Calu3 (cell line): ENCODE measurements at places on chromosomes 7 and 10. TPM values are rescaled to one million over a fixed set of nuclear protein-coding genes. Genes with fewer than 3 reads are reported as not detected.

DNA sequence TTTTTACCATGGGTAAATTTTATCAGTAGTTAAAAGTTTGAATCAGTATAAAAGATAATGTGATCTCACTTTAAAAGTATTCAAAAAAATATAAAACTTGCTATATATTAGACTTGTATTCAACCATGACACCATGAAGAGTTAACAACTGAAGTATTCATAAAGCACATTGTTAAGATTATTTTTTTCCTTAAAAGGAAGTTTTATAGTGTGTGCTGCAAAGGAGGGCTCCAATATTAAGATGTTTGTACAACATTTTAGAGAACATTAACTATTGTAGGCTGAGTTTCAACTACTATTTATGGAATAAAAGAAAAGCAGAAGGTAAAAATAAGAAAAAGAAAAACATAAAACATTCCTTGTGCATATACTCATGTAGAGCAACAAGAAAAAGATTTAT is 24.5 kb upstream of the CUBN start:
- H3K27ac ChIP-seq, result no peak overlapping the region
- H3K36me3 ChIP-seq, result no peaks in the 10 kb centered on the region
- H3K27me3 ChIP-seq, result no peaks in the 10 kb centered on the region
- DNase-seq, result no peak
- no peak overlapping the region for H3K4me3 ChIP-seq

GRCh38 chr7:33351709-33352108 is 222.3 kb downstream of the BBS9 start:
- no peaks in the 10 kb centered on the region for H3K36me3 ChIP-seq
- H3K27ac ChIP-seq, result no peak overlapping the region
- DNase-seq, result no peak

DNA sequence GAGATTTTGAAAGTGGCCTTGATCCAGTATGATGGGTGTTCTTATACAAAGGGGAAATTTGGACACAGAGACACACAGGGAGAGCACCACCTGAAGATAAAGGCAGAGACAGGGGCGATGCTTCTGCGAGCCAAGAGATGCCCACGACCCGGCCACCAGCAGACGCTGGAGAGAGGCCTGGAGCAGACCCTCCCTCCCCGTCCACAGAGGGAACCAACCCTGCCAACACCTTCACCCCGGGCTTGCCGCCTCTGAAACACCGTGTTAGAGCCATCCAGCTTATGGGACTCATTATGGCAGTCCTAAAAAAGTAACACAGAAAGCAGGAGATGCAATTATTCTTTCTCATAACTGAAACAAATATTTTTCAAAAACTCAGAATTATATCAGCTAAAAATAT is 303.3 kb upstream of the SHH start:
- H3K36me3 ChIP-seq, result no peaks in the 10 kb centered on the region
- H3K4me3 ChIP-seq, result no peak overlapping the region
- DNase-seq, result no peak
- no peak overlapping the region for H3K27ac ChIP-seq
- peaks cover 13% of the 10 kb centered on the region for H3K27me3 ChIP-seq

- DNase-seq, result no peak
- no peaks in the 10 kb centered on the region for H3K27me3 ChIP-seq
- peaks cover 13% of the 10 kb centered on the region for H3K36me3 ChIP-seq
- no peak overlapping the region for H3K27ac ChIP-seq
- H3K4me1 ChIP-seq, result no peaks in the 10 kb centered on the region
These were observed 28.6 kb downstream of the PPP3CB start for GRCh38 chr10:73467206-73467605.

GRCh38 chr7:28002638-28003037 is 178.0 kb downstream of the JAZF1 start:
- no peaks in the 10 kb centered on the region for H3K36me3 ChIP-seq
- peak; percentile 21 for DNase-seq
- peaks cover 9% of the 10 kb centered on the region for H3K4me1 ChIP-seq
- H3K4me3 ChIP-seq, result no peak overlapping the region

PIK3AP1 gene
- 114 and 117 TPM in 2 replicates for total RNA-seq

HOXA5 gene
- total RNA-seq, result 8.3 and 10.6 TPM in 2 replicates

TMEM139 gene
- 48.4 and 49.3 TPM in 2 replicates for total RNA-seq

CTNNA3 gene
- total RNA-seq, result not detected in 2 replicates
